ENCODE measurements at places on chromosomes 6 and 20.

DNA sequence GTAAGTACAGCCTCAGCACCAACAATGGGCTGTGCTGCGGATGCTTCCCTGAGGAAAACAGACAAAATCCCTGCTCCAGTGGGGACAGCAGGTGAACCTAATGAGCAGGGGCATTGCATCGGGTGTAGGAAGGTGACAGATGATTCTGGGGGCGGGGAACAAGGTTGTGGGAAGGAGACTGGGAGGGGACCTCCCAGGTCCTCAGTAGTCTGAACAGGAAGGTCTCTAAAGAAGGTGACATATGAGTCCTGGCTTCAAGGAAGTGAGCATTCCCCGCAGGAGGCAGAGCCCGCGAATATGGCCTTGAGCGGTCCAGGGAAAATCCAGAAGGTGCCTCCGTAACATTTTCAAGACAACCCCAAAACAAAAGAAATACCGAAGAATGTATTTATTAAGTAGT lies 19.4 kb downstream of the ULBP1 start:
- no peak for DNase-seq

DNA sequence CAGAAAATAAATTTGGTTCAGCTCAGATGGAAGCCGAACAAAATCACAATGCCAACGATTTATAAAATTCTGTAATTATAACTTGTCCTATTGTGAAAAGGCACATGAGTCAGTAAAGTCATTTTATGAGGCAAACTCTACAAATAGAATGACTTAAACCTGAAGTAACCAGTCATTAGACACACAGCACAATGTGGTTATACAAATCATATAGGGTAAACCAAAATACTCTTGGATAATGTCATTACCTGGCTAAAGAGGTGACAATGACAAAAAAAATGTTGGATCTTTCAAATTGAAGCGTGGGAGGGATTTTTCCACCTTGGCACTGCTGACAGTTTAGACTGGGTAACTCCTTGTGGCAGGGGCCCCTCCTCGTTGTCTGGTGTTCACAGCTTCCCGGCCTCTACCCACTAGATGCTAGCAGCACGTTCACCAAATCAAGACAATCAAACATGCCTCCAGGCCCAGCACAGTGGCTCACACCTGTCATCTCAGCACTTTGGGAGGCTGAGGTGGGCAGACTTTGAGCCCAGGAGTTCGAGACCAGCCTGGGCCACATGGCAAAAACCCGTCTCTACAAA lies 5.0 kb downstream of the ANKRD60 start:
- no peak for DNase-seq

DNA sequence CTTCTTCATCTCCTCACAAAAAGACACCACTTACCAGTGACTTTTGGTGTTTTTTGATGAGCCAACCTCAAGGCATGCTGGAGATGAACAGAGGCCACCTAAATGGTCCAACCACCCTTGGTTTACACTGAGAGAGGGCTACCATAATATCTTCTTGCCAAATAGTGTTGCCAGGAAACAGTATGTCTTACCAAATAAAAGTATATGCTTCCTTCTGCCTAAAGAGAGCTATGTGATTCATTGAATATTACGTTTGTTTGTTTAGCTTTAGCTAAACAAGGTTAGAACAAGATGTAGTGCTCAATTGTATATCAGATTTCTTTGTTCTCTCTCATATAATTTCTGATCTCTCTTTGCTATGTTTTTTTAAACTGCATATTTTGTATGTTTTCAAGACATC lies 40.6 kb upstream of the BMP6 start:
- DNase-seq = no peak

DNA sequence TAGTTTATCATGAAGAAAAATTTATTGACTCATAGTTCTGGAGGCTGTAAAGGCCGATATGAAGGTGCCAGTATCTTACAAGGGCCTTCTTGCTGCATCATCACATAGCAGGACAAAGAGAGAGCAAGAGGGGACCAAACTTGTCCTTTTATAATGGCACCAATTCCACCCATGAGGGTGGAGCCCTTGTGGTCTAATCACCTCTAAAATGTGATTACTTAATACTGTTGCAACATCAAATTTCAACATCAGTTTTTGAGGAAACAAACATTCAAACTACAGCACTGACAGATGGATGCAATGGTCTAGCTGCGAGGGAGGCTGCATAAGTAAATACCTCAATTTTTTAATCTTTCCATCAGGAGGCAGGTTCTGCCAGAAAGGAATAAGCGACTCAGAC lies 76.7 kb upstream of the LAMA2 start:
- DNase-seq = no peak
